NCI-H1417 (cell line): ENCODE measurements at places on chromosomes 4 and X.

DNA sequence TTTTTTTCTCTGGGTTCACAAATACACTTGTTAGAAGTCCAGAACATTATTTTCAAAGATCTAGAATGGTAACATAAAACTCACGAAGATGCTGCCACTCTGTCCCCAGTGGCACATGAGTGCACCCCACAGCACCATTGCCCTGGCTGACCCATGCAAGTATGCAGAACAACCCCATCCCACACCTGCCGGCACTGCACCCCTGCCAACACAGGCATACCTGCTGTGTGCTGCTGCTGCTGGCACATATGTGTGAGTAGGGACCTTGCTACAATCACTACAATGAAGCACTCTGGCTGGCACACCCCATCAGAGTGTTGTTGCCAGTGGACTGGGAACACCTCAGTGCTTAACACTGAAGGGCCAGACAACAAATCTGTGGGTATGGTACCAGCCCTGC is 66.9 kb downstream of the CISD2 start:
- DNase-seq: no peak

DNA sequence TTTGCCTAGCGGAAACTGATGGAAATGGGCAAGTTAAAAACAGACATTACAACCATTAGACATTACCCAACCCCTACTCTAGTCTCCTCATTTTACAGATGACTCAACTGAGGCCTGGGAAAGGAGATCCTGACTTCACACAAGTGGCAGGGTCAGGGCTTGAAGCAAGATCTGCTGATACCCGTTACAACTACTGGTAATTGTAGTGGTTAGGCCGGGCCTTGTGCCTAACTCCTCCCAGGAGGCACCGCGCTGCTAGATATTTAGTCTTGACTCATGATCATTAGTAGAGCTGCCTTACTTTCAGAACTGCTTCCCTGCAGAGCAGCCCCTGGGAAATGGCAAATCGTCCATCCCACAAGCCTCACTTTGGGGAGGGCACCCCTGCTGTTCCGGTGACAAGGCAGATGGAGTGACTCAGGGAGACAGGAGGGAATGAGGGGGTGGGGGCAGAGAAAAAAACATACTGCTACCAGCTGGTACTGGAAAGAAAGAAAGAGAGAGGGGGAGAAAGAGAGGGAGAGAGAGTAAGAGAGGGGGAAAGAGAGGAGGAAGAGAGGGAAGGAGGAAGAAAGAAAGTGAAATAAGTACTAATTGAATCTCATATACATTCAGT is 12.2 kb downstream of the ARHGEF6 start:
- peak; percentile 9 for DNase-seq

- DNase-seq: no peak
Measured at GRCh38 chr4:32172086-32172485, 1451.9 kb downstream of the PCDH7 start.

DNA sequence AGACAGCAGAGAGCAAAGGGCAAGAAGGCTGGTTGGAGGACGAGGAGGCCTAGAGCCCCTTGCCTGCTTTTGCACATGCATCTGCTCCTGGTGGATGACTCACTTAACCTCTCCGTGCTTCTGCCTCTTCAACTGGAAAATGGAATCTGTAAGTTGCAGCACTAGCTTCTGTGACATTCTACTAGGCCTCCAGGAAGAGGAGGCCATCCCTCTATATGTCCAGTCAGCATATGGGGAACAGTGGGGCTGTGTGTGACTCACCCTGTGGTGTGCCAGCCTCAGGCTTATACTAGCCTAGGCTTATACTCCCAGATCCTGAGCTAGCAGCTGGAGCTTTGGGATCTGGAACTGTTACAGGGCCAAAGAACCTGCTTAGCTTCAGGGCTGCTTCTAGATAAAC is 36.0 kb downstream of the RTL9 start:
- no peak for DNase-seq

DNA sequence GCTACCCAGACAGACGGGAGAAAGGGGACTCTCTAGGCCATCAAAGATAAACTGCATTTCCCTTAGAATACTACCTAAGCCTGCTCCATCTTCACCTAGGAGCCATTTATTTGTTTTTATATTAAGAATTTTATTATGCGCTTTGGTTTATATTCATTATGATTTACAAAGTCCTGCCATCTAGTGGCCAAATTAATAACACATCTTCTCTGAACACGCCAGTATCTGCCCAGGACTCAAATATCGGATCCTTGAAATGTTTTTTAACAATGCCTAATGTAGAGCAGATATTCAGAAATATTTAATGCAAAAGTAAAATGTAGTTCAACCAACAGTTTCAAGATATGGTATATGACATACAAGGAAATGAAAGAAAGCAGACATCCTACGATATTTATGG is 20.8 kb upstream of the PRPS2 start:
- peak; percentile 23 for DNase-seq

DNA sequence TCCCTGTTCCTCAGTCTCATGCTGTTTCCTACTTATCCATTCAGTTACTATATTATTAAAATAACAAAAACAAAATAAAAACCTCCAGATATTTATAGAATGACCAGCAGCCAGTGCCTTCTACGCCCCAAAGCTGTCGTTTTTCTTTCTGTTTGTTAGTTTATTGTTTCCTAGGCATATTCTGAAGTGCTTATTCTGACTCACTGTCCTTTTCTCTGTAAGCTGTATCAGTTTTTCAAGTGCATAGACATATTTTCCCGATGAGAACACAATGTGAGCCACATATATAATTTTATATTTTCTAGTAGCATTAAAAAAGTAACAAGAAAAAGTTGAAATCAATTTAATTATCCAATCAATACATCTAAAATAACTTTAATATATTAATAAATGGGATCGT is 2158.6 kb upstream of the TENM3 start:
- DNase-seq: no peak

GRCh38 chr4:121324331-121324730 is 56.5 kb downstream of the QRFPR start:
- no peak for DNase-seq

DNA sequence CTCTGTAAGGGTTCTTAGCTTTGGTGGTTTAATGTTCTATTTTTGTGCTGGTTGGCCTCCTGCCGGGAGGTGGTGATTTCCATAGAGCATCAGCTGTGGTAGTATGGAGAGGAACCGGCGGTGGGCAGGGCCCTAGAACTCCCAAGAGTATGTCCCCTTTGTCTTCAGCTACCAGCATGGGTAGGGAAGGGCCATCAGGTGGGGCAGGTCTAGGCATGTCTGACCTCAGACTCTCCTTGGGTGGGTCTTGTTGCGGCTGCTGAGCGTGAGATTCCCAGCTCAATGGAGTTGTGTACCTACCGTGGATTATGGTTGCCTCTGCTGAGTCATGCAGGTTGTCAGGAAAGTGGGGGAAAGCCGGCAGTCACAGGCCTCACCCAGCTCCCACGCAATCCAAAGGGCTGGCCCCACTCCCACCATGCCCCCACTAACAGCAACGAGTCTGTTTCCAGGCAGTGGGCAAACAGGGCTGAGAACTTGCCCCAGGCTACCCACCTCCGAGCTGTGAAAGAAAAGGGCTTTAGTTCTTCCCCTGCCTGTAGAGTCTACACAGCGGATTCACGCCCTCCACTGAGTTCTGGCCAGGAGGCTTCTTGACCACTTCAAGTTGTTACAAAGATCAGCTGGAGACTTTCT is 235.9 kb downstream of the RPA4 start:
- no peak for DNase-seq

DNA sequence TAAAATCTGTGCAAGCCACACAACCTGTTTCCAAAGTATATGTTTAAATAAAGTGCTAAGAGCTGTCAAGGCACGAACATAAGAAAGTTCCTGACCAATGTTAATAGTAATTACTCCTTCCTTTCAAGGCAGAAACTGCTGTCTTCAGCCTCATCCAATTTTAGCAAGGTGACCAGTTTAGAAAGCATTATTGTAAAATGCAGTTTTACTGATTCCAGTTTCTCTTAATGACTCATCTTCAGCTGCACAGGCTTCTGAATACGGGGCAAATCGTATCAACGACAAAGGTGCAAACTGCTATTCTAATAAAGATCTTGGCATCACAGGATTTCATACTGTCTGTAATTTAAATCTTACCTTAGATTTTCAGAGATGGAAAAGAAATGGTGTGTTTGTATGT is 87.5 kb downstream of the PPP3CA start:
- no peak for DNase-seq

GRCh38 chr4:20992002-20992401 is 291.7 kb downstream of the PACRGL start:
- DNase-seq: no peak

DNA sequence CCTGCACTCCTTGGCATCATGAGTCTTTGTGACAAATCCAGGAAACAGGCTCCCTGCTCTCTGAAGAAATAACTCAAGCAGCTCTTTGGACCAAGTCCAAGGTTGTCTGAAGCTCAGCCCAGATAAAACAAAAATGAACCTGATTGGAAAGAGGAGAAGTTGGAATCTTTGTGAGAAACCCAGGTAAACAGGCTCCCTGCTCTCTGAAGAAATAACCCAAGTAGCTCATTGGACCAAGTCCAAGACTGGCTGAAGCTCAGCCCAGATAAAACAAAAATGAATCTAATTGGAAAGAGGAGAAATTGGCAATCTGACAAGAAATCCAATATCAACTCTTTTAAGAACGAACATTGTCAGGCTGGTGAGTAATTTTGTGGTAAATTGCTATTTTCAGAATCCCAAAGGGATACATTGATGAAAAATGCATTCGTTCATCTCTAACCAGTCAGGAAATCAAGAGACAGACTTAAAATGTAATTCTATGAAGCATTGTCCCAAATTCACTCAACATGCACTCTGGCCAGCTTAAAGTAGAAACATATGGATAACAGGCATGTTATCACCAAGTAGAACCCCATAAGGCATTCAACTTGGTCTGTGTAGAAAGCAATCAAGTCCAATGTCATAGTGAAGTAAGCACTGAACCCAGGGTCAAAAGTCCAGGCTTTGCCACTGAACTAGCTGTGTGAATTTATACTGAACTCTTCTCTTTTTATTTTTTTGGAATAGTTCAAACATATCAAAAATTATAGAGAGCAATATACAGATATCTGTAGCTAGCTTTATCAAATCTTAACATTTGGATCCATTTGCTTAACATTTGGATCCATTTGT is 16.8 kb upstream of the NFXL1 start:
- no peak for DNase-seq

DNA sequence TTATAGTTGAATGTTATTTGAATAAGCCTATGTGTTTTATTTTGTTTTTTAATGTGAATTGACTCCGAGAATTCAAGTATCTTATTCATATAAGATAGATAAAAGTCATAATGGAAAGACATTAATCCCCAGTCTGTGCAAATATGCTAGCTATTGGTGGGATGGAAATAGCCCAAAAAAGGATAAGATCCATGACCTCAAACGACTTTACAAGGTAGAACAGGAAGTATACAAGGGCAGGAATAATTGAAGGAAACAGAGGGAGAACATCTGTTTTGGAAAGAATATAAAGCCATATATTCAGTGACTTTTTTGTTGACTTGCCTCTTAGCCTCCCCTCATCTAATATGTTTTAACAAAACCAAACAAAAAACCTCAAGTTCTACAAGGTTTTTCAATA is 9.0 kb downstream of the ABCE1 start:
- no peak for DNase-seq

- no peak for DNase-seq
Measured at GRCh38 chrX:100911731-100912130, 17.0 kb downstream of the XKRX start.

DNA sequence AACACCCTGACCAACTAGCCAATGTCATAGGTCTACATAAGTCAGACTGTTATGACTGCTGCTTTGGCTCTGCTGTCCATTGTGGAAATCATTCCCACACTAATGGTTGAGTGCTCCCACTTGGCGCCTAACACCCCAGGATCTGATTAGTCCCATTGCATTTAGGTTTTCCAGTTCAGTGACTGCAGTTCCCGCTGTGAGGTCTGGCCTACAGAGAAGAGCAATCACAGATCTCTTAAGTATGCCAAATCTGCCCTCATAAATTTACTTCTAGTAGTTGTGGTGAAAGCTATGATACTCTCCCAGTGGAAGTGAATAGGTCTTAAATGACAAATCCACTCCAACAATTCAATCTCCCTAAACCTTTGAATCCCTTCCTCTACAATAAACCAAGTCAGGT is 77.3 kb upstream of the IL2 start:
- no peak for DNase-seq

GRCh38 chr4:2395038-2395437 is 23.4 kb downstream of the ZFYVE28 start:
- DNase-seq: no peak

GRCh38 chrX:101360390-101360789 is 11.8 kb upstream of the TIMM8A start:
- DNase-seq: no peak

GRCh38 chr4:186651181-186651603 is 72.5 kb downstream of the FAT1 start:
- no peak for DNase-seq

DNA sequence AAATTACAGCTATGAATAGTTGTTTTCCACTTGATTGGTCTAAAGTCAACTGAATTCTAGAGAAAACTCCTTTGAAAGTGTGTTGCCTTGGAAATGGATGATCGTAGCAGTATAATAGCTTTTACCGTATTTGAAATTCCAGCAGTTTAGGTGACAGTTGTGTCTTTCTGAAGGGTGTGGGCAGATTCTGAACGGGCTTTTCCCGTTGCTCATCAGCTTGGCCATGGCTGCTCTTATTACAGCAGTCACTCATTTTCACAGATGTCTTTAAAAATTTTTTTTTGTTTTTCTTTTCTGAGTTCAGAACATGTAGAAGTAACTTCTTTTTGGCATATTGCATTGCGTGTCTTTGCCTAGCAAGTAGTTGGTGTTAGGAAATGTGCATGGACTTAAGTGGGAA is 69.6 kb upstream of the SLC4A4 start:
- no peak for DNase-seq

DNA sequence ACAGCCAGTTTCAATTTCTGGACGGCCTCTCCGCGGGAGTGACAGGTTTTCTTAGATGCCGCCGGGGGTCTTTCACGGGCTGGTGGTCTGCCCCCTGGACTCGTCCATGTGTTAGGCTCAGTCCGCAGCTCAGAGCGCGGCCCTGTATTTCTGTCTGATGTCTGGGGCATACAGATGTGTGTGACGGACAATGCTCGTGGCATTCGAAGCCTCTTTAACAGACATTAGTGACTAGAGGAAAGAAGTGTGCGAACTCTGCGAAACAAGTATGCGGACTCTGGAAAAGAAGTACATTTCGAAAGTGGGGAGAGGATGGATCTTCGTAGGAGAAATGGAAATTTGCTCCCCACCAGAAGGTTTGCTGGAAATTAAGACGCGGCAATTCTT is 793 bp upstream of the DCUN1D4 start:
- peak; percentile 58 for DNase-seq

GRCh38 chr4:70994387-70995099 is 1.1 kb downstream of the DCK start:
- DNase-seq: no peak

GRCh38 chr4:35963974-35964515 is 280.3 kb downstream of the ARAP2 start:
- no peak for DNase-seq
